ENCODE measurements at places on chromosomes 2 and 18.

DNA sequence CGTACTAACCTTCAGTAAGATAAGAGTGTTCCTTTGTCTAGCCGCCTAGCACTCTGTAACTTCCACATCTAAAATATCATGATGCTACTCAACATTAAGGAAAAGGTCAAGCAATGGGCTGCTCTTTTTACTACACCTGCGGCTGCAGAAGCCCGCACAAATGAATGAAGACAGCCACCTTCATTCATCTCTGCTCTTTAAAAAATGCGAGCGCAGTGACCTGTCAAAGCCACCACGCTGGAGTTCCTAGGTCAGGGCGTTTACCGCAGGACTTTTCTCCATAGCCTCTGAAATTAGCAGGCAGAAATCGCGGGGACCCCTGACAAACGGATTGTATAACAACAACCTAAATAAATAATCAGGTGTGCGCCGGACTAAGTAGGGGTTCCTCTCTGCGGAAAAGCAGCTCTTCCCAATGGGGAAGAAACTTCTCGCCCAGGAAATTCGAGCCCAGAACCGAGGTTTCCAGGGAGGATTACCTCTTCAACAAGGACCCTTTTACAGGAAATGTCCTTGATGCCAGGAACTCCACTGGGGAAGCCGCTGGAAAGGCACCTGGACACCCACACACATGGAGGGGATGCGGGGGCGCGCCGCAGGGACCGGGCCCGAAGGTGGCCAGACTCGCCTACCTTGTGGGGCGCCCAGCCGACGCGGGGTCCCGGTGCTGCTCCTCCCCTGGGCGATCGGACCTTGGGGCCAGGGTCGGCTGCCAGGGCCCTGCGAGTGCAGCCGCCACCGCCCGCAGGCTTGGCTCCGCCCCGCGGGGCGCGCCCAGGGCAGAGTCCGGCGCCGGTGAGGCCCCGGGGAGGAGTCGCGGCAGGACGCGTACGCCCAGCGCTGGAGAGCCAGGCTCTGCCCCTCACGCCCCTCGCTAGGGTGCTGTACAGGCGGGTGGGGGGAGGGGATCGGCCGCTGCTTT lies at the start of gene CCDC68:
CCDC68 (minus strand) TSS at position 758 of the 922 bp plus-strand sequence. CDS start 16,670 bp downstream, outside the sequence.
- DNase-seq: no peak

GRCh38 chr2:101361121-101361520 lies 26.2 kb downstream of the CREG2 start:
- DNase-seq: peak; percentile 83

DNA sequence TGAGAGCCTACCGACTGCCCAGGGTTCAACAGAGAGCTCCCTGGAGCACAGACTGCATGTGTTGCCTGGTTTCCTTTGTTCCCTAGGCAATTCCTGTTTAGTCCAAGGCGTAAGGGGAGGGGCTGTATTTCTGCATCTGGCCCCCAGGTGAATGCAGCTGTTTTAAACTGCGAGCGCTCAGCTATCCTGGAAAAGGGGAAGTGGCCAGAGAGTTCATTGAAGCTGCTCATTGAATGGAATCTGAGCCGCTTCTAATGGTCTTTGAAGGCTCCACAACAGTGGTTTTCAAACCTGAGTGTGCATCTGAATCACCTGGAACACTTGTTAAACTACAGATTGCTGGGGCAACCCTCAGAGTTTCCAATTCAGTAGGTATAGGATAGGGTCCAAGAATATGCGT lies 18.1 kb downstream of the MAPK4 start:
- DNase-seq: no peak

GRCh38 chr18:49768051-49768391 lies 45.3 kb downstream of the ACAA2 start:
- no peak for DNase-seq

- no peak for DNase-seq
Measured at GRCh38 chr18:34807106-34807796, 97.2 kb downstream of the DTNA start.

- DNase-seq: no peak
Measured at GRCh38 chr2:20092226-20092900, 40.9 kb upstream of the LAPTM4A start.

GRCh38 chr2:240601831-240602160 lies 15.3 kb downstream of the CAPN10 start:
- no peak for DNase-seq

Data from inflammatory macrophage treated with lipopolysaccharide for 4 hours (primary cell).